ENCODE measurements at places on chromosomes 5 and 9.

- DNase-seq, result no peak
Measured at GRCh38 chr5:141717043-141717442, 35.0 kb upstream of the ARAP3 start.

GRCh38 chr5:120035815-120036577 lies 406.6 kb downstream of the FAM170A start:
- DNase-seq, result no peak

- no peak for DNase-seq
Measured at GRCh38 chr5:61603211-61603908, 271.3 kb downstream of the ZSWIM6 start.

DNA sequence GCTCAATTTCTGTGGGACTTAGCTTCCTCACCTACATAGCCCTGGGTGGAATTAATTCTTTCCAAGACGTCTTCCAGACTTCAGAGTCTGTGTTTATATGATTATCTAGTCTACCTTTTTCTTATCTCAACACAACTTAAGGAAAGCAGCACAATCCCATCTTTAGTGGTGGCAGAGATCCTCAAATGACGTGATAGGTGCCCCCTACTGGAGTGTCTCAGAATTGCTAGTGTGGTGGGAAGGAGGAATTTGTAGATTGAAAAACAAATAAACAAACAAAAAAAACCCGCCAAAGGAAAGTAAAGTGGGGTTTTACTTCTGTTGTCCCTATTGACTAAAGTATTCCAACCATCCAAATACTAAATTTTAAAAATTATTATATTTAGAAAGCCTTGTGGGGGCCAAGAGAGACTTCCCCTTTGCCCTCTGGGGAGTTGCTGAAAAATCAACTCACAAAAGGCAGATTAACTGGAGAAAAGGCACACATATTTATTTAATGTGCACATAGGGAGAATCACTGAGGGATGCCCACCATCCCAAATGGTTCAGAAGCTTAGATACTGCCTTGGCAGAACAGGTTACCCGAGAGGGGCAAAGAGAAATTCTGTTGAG lies 283.3 kb downstream of the TMEM167A start:
- no peak for DNase-seq

DNA sequence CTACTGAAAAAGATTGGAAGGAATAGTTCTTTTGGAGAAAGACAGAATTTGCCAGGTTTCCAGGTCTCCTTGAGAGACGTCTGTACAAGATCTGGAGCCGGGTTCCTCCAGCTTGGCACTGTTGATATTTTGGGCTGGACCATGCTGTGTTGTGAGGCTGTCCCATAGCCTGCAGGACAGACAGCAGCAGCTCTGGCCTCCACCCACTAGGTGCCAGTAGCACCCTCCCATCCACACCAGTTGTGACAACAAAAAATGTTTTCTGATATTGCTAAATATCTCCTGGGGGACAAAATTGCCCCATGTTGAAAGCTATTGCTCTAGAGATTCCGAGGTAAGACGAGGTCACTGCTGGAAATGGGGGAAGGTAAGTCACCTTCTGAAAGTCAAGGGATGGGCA lies 287.7 kb upstream of the DAP start:
- DNase-seq, result no peak

GRCh38 chr5:124771761-124772160 lies 25.3 kb upstream of the ZNF608 start:
- DNase-seq, result no peak

DNA sequence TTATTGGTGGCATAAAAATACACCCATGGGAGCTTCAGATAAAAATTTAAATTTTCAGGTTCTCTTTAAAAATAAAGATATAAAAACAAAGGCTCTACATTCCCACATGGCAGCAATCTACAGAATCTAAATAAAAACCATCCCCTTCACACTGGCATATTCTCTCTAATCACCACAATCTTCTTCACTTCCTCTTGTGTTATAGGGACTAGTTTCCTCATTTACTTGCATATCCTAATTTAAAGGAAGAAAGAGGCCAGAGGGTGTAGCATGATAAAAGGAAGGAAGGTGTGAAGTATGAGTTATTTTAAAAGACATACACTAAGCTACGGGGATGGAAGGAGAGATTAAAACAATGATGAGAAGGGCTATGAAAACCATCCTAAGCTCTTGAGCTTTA lies 390.5 kb downstream of the ZNF608 start:
- DNase-seq, result no peak

DNA sequence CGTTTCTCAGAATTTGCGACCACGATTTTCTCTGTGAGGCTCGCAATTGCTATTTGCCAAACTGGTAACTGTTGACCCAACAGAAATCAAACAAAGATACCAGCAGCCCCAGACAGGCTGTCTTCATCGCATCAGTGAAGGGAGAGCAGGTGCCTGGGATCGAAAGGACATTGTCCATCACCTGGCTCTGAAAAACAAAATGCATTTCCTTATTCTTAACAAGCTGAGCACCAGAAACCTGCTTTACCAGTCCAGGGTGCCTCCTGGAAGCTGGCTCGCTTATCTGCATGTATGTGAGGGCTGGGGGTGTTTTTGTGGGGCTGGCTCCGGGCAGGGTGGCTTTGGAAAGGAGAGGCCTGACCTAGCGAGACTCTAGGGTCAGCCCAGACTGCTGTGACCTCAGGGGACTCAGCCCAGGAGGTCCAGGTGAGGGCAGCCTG lies 24.7 kb downstream of the WWC1 start:
- DNase-seq, result no peak

DNA sequence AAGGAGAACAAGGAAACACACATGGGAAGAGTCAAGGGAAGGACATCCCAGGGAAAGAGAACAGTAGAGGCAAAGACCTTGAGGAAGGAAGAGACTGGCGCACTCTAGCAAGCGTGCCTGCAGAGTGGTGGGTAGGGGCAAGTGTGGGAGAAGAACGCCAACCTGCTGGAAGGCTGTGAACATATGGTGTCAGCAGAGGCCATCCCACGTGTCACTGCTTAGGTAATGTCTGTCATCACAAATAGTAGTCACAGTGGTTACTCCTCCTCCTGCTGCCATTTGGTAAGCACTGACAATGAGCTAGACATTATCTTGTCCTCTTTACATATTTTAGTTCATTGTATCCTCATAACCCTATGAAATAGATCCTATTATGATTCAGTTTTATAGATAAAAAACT lies 206.4 kb upstream of the TRIM32 start:
- DNase-seq, result no peak

GRCh38 chr5:136679233-136679632 lies 313.9 kb upstream of the TRPC7 start:
- DNase-seq, result no peak

GRCh38 chr5:73120222-73121118 lies at the start of gene TMEM171:
TSS of gene TMEM171 (plus strand) at chr5:73120575. CDS start at chr5:73123374, 2,799 bp downstream.
- no peak for DNase-seq

GRCh38 chr9:18502546-18502945 lies 28.6 kb downstream of the ADAMTSL1 start:
- DNase-seq, result no peak

DNA sequence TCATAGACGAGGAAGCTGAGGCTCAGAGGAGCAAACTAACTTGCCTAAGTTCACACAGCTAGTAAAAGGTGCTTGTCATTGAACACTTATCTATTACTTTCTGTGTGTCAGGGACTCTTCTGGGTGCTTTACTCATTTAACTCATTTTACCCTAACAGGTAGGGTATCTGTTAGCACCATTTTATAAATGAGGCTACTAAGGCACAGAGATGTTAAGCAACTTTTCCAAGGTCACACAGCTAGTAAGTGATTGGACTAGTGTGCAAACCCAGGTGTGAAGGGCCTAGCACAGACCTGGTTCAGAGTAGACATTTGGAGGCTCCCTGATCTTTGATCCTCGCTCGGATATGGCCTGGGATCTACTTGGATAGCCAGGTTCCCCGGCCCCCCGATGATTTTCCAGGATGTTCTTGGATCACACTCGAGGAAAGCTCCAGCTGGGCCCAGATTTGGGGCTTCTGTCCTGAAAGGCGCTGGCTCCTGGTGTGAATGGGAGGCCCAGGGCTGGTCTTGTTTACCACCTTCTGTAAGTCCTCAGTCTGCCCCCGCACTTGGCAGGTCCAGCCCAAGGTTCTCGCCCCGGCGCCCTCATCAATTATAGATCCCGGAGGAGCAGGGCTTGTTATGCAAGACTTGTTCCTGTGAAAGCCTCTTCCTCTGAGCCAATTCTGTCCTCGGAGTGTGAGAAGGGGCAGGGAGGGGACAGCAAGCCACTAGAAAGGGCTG lies 37.5 kb downstream of the GSN start:
- no peak for DNase-seq

- no peak for DNase-seq
Measured at GRCh38 chr5:153543959-153544470, 53.5 kb downstream of the GRIA1 start.

- DNase-seq, result no peak
Measured at GRCh38 chr9:136620441-136621018, 42.2 kb upstream of the EGFL7 start.

DNA sequence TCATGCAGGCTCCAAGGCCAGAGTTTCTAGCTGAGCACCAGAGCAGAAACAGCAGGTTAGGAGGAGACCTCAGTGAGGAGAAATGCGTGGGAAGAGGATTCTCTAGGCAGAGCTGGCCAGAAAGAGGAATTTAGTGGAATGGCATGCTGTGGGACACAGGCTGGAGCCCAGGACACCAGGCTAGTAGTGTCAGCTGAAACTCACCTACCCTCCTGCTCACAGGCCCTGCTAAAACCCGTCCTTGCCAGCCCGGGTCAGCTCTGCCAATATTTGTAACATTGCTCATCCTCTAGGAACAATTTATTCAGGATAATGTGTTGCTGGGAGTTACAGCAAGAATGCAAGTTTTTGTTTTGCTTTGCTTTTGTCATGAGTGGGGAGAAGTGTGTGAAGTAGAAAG lies 40.2 kb upstream of the AGXT2 start:
- DNase-seq, result no peak

GRCh38 chr5:68149189-68149588 lies 66.4 kb upstream of the PIK3R1 start:
- DNase-seq, result no peak

DNA sequence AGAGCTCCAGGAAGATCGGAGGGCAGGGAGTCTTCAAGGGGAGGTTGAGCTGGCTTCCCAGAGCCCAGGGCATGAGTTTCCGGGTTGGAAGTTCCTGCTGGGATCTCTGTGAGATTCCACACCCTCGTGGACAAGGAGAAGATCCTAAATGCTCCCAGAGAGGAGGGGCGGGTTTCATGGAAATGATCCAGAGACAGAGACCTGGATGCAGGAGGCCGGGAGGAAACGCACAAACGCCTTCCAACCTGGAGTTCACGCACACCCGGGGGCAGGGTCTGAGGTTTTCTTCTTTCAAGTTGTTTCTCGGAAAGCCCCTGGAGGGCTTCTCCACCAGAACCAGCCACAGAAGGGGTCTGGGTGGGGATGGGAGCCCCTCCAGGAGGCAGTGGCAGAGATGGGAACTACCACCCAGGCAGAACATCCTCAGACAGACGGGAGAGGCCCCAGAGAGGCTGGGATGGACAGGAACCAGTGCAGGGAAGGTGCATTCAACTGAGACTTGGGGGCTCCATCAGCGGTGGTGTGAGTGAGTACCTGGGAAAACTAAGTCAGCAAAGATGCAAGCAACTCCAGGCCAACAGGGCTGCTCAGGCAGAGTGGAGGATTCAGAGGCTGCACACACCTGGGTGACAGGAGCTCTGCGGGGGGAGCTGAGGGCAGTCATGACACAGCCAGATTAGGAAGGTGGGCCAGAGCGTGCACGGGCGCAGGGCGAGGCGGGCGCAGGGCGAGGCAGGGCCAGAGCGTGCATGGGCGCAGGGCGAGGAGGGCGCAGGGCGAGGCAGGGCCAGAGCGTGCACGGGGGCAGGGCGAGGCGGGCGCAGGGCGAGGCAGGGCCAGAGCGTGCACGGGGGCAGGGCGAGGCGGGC lies 52.1 kb upstream of the EXOC3 start:
- no peak for DNase-seq

- no peak for DNase-seq
Measured at GRCh38 chr5:74035521-74035937, 409.5 kb downstream of the ARHGEF28 start.

DNA sequence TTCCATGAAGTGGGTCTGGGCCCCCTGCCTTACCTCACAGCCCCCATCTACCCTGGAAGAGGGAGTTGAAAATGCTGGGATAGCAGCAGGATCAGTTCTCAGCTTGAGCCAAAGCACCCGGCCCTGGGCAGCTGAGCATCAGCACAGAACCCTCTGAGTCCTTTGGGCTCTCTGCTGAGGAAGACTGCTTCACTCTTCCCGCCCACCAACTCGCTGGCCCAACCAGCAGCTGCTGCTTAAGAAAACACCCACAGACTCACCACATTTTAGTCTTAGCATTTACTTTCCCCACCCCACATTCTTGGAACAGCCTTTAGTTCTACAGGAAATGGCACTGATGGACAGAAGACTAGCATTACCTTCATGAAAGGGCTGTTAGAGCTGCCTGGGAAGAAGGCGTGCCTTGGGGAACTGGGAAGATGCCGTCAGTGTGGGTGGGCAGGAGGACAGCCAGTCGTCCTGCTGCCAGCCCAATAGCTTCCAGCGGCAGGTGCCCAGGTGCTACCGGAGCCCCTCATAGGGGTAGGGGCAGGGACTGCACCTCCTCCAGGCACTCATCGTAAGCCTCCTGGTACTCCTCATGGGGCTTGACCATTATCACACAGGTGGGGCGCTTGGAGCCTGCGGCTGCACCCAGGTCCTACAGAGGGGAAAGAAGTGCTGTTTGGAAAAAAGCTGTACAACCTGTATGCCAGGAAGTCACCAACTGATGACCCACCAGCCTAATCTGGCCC lies 4.3 kb downstream of the NHP2 start:
- no peak for DNase-seq

DNA sequence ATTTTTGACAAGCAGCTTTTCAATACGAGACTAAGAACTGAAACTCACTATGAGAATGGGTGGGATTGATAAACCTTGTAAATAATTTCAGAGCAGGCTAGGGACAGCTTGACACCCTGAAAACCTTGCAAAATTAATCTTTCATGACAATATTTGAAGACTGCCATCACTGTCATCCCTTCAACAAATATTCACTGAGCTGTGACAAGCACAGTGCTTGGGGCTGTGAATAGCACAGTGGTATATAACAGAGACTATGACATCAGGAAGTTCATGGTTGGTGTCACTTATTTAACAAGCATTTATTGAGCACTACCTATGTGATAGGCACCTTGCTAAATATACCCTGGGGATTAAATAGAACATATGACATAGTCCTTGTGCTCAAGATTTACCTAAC lies 741.0 kb upstream of the RIOK2 start:
- DNase-seq, result no peak

GRCh38 chr5:156456857-156457256 lies 129.9 kb downstream of the SGCD start:
- DNase-seq, result no peak

GRCh38 chr5:142685418-142686209 lies at the start of gene FGF1:
TSS of gene FGF1 (minus strand) at chr5:142686090. CDS start at chr5:142614127, 71,963 bp downstream.
- no peak for DNase-seq

GRCh38 chr5:2751592-2752021 lies at the start of gene IRX2:
TSS of gene IRX2 (minus strand) at chr5:2751677. CDS start at chr5:2751413, 264 bp downstream.
- no peak for DNase-seq

Data from activated T-helper 1 cell treated with Interleukin-2 at 50 U/mL for 16 hours (primary cell).